ENCODE measurements at places on chromosomes 4 and X.

- DNase-seq, result no peak
Measured at GRCh38 chrX:29746326-29746725, 469.0 kb upstream of the MAGEB2 start.

DNA sequence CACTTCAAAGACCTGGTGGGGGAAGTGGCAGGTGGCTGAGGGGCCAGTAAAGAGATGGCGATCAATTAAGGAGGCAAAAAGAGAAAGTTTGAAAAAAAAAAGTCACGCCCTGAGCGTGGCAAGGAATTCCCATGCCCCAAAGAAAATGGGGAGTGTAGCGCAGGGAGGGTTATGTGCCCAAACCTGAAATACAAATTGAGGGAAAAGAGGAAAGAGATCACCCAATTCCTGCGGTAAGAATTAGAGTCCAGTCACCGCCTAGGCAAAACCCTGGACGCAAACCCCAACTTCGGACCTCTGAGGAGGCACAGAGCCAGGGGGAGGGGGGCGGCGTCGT lies 595 bp downstream of the ENOX2 start:
- no peak for DNase-seq

GRCh38 chr4:113525521-113525920 lies 236.0 kb downstream of the CAMK2D start:
- DNase-seq, result no peak

DNA sequence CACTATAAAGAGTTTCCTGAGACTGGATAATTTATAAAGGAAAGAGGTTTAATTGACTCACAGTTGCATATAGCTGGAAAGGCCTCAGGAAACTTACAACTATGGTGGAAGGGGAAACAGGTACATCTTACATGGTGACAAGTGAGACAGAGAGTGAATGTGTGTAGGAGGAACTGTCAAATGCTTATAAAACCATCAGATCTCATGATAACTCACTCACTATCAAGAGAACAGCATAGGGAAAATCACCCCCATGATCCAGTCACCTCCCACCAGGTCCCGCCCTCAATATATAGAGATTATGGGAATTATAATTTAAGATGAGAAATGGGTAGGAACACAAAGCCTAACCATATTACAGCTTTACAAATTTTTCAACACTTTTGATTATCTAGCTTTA lies 266.0 kb downstream of the DTHD1 start:
- no peak for DNase-seq

- DNase-seq, result no peak
Measured at GRCh38 chrX:31499109-31499508, 427.3 kb upstream of the FTHL17 start.

- DNase-seq, result no peak
Measured at GRCh38 chr4:169309326-169309967, 38.7 kb upstream of the SH3RF1 start.

DNA sequence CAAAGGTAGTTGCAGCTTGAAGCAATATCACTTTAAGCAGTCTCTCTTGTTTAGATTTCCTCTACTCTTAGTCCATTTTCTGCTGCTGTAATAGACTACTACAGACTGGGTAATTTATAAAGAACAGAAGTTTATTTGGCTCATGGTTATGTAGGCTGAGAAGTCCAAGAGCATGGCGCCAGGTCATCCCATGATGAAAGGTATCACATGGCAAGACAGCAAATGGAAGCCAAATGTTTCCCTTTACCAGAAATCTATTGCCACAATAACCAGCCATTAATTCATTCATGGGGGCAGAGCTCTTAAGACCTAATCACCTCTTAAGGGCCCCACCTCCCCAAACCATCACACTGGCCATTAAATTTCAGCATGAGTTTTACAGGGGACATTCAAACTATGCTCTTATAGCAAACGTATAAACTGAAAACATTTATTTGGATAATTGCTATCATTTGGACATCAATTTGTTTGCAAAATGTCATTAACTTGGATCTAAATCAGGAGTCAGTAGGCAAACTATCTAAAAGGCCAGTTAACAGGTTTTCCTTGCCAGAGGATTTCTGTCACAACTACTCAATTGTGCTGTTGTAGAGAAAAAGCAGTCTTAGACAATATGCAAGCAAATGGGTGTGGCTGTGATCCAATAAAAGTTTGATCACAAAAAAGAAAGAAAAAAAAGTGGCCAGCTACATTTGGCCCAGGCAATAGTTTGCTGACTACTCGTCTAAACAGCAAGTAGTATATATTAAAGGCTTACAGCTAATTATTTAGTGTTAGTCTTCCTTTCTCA lies 75.7 kb upstream of the GUCY1A1 start:
- no peak for DNase-seq

GRCh38 chr4:172736046-172736445 lies 432.6 kb upstream of the GALNT7 start:
- no peak for DNase-seq

DNA sequence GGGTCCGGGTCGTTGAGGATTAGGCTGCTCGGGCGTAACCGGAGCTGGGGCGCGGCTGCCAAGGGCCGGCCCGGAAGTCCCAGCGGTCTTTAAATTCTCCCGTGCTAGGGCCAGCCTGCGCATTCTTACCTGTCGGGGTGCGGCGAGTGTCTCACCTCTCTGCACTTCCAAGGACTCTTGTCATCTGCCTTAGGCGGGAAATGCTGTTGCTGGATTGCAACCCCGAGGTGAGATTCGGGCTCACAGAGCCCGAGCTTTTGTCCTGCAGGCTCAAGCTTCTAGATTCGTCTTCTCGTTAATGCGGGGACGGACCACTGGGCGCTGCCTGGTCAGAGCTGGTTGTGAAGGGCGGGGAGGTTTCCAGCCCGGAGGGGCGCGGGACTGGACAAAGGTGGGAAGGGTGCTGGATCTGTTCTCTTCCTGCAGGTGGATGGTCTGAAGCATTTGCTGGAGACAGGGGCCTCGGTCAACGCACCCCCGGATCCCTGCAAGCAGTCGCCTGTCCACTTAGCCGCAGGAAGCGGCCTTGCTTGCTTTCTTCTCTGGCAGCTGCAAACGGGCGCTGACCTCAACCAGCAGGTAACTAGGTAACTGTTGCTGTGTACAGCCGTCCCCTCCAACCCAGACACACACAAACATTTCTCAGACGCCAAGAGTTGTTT lies at the start of gene ANKRD37:
Gene ANKRD37 (plus strand): TSS at position 118 of the 662 bp plus-strand sequence. CDS start 83 bp downstream, at position 201.
- DNase-seq, result no peak

GRCh38 chrX:85109235-85109634 lies 105.6 kb downstream of the APOOL start:
- peak; percentile 30 for DNase-seq

DNA sequence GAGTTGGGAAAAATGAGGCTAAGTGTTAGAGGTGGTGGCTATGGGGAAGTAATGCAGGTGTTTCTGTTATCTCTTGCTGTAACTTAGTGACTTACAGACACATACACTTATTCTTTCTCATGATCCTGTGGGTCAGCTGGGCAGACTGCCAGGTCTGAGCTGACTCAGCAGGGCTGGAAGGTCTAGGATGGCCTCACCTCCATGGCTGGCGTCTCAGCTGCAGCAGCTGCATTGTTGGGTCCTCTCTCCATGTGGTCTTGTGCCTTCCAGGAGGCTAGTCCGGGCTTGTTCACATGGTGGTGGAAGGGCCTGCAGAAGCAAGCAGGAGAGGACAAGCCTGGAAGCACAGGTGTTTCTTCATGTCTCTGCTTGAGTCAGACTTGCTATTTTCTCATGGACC lies 172.7 kb downstream of the NHS start:
- DNase-seq, result no peak

DNA sequence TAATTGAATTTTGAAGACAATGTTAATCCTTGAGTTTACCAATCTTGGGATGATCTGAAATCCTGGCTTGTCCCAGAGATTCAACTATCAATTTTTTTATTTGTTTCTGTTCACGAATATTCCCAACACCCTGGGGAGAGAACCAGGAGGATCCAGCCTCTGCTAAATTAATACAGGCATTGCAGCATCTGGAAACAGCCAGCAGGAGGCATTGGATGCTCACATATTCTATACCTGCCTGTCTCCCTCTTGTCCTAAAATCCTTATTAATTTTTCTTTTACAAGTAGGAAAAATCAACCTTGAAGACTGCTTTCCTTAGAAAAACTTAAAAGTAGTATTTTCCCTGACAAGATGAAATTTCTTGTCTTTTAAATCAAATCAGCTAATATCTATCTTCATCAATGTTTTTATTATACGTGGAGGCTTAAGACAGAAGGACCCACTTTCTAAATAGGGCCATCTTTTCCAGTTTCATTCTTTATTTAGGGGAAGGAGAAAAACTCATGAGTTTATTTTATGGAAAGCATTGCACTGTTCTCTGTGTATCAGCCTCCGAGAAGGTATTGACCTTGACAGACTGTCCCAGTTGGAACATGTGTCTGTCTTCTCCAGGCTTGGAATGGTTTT lies 102.4 kb downstream of the CLNK start:
- DNase-seq, result peak; percentile 38

GRCh38 chr4:73086095-73086868 lies 16.8 kb upstream of the COX18 start:
- DNase-seq, result no peak

GRCh38 chrX:19243431-19243830 lies 100.3 kb upstream of the PDHA1 start:
- no peak for DNase-seq

DNA sequence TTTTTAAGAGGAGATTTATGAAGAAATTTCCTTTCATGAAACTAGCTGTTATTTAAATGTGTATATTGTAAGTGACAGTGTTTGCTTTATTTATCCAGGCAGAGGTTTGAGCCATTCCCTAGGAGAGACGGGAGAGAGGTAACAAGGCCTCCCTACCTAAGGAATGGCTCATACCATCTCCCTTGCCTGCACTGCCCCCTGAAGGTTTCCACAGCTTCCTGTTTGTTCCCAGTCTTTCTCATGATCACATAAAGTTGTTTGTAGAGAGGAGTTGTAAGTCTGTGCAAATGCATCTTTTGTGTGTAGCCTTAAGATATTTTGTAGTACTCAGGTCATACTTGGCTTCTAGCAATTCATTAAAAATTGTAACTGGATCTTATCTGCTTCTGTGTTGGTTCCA lies 1504.5 kb upstream of the PCDH10 start:
- no peak for DNase-seq

GRCh38 chrX:37060999-37061398 lies 52.8 kb downstream of the FAM47C start:
- peak; percentile 4 for DNase-seq

DNA sequence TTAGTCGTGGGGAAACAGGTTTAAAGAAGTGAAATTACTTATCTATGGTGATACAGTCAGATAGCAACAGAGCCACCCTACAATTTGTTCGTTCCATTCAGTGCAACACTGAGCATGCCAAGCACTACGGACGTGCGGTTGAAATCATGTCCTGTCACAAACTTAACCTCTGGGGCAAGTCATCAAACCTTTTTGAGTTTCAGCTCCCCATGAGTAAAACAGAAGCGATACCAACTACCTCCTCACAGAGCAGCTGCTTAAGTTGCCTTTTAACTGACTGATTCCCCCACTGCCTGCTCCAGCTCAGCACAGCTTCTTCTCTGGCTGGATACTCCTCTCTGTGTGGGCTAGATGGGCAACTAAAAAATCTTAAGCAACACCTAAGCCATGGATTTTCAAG lies 36.0 kb downstream of the LHFPL1 start:
- peak; percentile 25 for DNase-seq

- no peak for DNase-seq
Measured at GRCh38 chr4:88765729-88766128, 68.1 kb upstream of the NAP1L5 start.

Data from activated CD4-positive, alpha-beta T cell treated with anti-CD3 and anti-CD28 coated beads for 36 hours (primary cell).